HFFc6 (cell line): ENCODE measurements at places on chromosomes 2 and 18.

- DNase-seq: peak; percentile 64
These were observed 721 bp downstream of the ADAM17 start for GRCh38 chr2:9554921-9555296.

GRCh38 chr2:497770-498492 is 179.3 kb downstream of the TMEM18 start:
- DNase-seq: no peak

DNA sequence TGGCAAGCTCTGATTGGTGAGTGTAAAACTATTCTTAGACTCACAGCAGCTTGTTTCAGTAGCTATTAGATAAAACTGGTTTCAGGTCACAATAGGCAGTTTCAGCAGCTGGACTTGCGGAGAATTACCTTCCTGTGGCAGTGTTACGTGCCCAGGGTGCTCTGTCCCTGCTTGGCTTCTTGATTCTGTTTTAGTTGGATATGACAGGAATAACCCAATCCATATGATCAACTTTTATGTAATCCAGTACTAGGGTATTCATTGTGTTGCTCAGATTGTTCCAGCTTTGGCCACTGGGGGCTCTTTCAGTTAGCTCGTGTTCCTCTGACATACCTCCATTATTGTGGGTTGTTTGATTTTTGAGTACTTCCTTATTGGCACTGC is 43.1 kb downstream of the INPP4A start:
- no peak for DNase-seq

DNA sequence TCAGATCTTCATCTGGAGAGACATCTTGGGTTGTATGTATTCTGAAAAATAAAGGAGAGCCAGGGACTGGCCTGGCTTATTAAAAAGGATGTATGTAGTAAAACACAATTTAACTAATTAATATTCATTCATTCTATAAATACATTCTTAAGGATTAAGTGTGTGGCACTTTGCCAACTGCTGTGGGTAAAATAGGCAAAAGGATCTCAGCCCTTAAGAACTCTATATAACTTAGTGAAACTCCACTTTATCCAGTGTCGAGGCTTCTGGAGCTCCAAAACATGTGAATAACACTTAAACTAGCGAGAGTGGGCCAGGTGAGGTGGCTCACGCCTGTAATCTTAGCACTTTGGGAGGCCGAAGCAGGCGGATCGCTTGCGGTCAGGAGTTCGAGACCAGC is 7.7 kb upstream of the STK39 start:
- no peak for DNase-seq

DNA sequence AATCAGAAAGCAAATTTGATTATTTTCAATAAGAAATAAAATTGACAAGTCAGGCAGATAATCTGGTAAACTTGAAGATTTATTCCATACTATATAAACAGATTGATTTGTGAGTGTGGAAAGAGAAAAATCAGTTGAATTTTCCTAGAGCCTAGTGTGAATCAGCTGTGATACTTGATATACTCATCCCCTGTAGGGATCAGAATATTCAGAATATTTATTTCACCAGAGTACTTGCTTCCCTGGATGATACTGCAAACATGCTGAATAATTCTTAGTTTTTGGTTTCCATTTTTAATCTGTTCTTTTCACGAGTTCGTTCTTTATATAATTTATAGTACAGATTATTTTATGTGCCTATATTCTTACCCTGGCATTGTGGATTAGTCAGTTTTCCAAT is 142.8 kb downstream of the GALNT3 start:
- DNase-seq: no peak

DNA sequence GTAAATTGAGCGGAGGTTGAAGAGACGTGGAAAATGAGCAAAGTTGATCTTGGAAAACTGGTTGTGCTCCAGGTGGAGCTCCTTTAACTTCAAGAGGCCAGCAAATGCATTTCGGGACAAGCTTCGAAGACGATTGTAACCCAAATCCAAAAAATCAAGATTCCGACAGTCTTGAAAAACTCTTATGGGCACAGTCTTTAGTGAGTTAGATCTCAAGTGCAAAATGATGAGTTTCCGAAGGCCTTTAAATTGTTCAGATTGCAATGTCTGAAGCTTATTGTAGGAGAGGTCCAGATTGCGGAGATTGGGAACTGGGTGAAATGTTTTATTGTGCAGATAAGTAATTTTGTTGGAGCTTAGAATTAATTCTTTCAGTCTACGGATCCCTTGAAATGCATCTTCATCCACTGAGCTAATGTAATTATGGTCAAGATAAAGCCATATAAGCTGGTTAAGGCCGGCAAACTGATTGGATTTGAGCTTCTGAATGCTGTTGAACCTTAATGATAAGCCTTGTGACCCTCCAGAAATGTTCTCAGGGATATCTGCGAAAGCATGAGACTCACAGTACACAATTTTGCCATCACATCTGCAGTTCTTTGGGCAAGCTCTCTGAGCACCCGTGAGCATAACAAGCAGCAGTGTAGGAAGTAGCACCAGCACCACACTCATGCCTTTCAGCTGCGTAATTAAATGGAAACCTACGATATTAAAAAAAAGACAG is 2.9 kb downstream of the LRRTM4 start:
- no peak for DNase-seq

DNA sequence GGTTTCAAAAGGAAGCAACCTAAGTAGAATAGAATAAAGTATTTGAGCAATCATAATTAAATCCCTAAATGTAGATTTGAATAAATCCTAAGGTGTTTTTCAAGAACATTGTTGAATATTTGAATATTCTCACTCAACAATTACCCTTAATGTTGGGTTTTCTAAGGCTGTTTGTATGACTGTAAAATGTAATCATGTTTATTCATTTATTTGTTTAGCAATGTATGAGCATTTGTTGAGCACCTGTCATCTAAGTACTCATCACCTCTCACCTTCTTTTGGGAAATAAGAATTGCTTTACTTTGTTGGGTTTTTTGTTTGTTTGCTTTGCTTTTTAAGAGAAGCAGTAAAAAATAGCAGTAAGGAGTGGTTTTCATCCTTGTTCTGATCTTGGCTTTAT is 66.0 kb downstream of the MAPRE2 start:
- no peak for DNase-seq

GRCh38 chr2:235716875-235717496 is 223.1 kb downstream of the AGAP1 start:
- no peak for DNase-seq

DNA sequence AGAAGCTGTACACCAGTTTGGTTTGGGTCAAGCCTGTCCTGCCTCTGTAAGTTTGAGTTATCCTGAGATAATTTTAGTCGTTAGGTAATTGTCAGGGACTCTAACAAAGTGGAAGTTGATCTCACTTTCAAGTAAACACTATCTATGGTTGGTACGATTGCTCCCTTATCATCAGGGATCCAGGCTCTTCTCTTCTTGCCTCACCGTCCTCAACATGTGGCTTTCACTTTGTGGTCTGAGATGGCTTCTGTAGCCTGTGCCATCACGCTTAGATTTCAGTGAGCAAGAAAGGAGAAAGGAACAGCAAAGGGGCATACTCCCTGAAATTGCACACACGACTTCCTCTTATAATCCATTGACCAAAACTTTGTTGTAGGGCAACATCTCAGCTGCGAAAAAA is 115.6 kb downstream of the CTAGE1 start:
- no peak for DNase-seq

- DNase-seq: no peak
These were observed 50.6 kb upstream of the ZEB2 start for GRCh38 chr2:144570566-144570965.

- DNase-seq: peak; percentile 49
These were observed 36.4 kb downstream of the CACNB4 start for GRCh38 chr2:152062125-152063091.

GRCh38 chr18:67310826-67311225 is 205.7 kb downstream of the DSEL start:
- DNase-seq: peak; percentile 33

DNA sequence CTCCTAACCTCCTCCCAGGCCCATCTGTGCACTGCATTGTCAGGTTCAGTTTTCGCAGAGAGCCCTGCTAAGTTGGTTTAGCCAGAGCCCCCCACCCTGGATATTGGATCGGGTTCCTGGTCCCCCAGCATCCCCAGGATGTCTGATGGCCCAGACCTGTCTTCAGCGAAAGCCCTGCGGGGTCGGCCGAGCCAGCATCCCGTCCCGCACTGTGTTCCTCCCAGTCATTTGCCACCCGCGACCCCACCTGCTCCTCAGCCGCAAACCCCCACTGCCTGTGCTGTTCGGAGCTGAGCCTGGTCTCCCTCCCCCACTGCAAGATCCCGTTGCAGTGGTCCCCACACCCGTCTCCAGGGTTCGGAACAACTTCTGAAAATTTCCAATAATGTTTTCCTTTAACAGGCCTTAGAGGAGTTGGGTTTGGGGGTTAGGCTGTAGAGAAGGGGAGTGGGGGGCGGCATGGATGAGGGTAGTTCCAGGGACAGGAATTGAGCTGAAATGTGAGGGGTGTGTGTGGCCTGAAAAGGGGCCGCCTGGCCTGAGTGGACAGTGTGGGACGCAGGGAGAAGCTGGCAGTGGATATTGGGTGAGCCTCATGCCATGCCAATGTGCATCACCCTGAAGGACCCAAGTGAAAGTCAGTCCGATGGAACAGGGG is 1.6 kb upstream of the COPS9 start:
- DNase-seq: no peak

- DNase-seq: no peak
These were observed 2.0 kb downstream of the LIMS1 start for GRCh38 chr2:108536133-108536780.

DNA sequence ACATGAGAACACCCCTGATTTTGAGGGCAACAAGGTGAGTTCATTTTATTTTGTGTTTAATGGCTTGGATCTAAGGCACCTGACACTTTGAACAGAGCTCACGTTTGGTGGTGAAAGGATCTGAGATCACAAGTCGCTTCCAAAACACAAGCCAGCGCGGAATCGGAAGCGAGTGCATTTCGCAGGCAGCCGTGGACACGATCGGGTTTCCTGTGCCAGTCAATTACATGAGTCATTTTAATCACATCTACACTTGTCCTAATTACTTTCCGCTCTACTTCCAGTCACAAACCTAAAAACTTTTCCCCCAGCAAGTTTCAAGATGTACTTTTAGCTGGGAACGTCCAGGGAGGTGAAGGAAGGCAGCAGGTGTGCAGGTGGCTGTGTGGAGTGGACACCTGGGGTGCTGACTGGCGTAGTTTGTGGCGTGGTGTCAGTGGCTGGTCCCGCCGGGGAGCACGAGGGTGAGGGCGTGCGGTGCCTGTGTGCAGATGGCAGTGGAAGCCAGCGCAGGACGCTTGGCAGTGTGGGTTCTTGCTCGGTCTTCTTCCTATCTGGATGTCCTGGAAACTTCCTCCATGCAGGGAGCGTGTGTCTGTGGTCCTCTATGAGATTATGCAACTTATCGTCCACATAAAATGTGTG is 75.6 kb downstream of the DCDC2C start:
- DNase-seq: no peak

DNA sequence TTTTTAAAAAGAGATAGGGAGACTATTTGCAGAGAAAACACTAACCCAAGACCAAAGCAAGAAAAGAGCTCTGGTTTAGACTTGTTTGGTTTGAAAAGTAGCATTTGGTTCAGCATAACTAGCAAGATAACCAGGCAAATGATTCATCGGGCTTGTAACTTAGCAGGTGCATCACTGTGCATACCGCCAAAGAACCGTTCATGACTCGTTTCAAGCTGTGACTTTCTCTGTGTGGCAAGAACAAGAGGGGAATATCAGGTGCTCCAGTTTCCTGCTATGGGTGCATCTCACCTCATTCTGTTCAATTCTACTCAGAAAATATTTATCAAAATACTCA is 244.9 kb downstream of the ETAA1 start:
- DNase-seq: peak; percentile 20

GRCh38 chr2:215271446-215271845 is 40.4 kb upstream of the ATIC start:
- DNase-seq: no peak

DNA sequence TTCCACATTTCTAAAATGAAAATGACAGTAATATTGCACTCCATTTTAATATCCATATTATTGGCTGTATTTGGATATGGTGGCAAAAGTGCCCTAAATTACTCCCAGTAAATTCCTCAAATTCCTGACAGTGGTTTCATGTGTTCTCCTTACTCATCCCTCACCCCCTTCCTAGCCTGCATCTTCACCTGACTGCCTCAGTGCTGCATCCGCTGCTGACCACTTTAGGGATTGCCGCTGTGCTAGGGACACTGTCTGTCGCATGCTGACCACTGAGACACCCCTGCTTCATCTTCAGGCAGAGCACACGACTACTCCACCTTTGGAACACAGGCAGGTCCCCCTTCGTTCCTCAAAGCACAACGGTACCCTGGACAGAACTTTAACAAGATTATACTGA is 32.6 kb downstream of the DSEL start:
- DNase-seq: no peak

DNA sequence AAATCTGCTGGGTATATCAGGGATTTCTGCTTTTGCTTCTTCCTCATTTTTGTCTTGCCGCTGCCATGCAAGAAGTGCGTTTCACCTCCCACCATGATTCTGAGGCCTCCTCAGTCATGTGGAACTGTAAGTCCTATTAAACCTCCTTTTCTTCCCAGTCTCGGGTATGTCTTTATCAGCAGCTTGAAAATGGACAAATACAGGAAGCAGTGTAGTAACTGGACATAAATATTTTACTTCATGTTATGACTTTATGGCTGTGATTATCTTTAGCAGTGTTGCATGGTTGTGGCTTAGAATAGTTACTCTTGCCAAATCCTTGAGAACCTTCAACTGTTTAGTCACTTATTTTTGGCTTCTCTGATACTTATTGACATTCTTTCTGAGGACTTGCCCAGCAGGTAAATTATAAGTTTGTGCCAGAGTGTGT is 66.2 kb upstream of the DLX2 start:
- peak; percentile 30 for DNase-seq

- DNase-seq: no peak
These were observed 120.9 kb upstream of the SMIM21 start for GRCh38 chr18:75548353-75548905.

GRCh38 chr2:226364217-226364616 is 435.4 kb downstream of the IRS1 start:
- no peak for DNase-seq

DNA sequence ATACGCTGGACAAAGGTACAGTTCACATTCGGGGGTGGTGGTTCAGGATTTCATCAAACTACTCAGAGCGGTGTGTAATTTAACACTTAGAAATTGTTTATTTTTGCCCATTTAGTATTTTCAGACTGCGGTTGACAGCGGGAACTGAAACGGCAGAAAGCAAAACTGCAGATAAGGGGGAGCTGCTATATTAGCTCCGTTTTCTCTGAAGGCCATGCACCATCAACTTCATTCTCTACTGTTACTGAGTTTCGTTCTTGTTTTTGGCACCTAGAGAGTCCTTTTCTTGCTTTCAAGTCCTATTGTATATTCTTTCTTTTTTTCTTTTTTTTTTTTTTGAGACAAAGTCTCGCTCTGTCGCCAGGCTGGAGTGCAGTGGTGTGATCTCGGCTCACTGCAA is 121.5 kb upstream of the SP3 start:
- DNase-seq: no peak

- DNase-seq: no peak
These were observed 283.3 kb downstream of the EIPR1 start for GRCh38 chr2:3094318-3094717.
